ENCODE measurements at places on chromosomes 5 and 9.

GRCh38 chr5:147396070-147396823 is 113.6 kb downstream of the DPYSL3 start:
- DNase-seq, result no peak

- DNase-seq, result no peak
Measured at GRCh38 chr9:127474592-127474991, 23.3 kb downstream of the LRSAM1 start.

DNA sequence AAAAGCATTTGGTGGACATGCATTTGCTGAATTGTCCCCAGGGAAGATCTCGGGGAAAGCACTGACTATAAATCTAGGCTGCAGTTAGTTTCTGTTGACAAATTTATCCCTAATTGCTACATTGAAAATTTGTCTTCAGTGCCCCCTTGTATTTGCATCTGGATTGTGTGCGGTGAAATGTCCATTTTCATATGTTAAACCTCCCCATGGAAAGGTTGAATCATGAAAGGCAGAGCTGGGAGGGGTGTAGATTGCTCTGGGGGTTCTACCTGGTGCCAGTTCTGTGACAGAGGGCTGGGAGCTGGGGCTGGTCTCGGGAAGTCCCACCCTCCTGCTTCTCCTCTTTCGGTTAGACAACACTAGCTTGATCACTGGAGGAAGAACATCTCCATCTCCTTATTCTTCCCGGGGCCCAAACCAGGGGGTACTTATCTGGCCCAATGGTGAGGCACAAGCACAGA is 101.9 kb downstream of the GADD45G start:
- DNase-seq, result peak; percentile 20

- no peak for DNase-seq
Measured at GRCh38 chr5:36883894-36884462, 7.4 kb downstream of the NIPBL start.

GRCh38 chr9:131635892-131636291 is 90.6 kb downstream of the PRRT1B start:
- no peak for DNase-seq

GRCh38 chr9:88287972-88288371 is 100.3 kb upstream of the SPIN1 start:
- no peak for DNase-seq

GRCh38 chr5:148957591-148958202 is 105.2 kb downstream of the SH3TC2 start:
- peak; percentile 7 for DNase-seq

DNA sequence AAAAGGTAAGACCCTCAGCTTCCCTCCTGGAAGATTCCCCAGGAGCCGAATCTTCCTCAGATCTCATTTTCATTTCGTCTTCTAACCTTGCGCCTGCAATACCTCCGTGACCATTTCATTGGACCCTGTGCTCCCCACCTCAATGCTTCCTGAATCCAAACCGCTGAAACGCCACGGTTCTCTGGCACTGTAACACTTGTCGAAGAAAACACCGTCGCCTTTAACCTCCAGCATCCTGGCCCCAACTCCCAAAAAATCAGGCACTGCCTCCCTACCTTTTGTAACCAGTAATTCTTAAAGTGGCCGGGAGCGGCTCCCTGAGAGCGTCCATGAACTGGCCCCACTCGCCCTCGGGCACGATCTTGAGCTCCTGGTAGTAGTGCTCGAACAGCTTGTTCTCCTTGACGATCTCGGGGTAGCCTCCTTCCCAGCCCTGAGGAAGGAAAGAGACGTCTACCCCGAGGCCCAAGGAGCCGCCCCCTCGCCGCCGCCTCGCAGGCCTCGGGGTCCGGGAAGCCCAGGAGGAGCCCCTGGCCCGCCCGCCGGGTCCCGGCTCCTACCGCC is 438 bp downstream of the NSUN2 start:
- DNase-seq, result no peak

- no peak for DNase-seq
Measured at GRCh38 chr5:121797681-121798518, 53.8 kb upstream of the FTMT start.

GRCh38 chr5:28296254-28297013 is 1258.0 kb upstream of the CDH9 start:
- no peak for DNase-seq

DNA sequence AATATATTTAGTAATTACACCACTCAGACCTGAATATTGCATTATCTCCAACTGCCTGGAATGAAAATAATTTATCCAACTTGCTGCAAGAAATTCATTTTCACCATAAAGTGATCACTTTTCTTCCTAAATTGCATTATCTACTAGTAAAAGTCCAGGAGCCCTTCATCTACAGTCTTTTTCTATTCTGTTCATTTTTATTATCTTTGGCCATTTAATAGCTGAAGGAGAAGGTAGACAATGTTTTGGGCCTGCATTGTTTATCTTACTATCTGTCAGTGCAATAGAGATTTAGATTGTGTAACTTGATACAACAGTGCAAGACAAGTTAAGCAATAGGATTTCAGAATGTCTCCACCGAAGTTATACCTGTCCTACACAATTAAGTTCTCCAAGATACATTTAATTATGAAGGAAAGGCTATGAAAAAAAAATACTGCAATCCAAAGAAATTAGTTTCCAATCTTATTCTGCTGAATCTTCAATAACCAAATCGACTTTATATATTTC is 1339.7 kb upstream of the CDH6 start:
- no peak for DNase-seq

DNA sequence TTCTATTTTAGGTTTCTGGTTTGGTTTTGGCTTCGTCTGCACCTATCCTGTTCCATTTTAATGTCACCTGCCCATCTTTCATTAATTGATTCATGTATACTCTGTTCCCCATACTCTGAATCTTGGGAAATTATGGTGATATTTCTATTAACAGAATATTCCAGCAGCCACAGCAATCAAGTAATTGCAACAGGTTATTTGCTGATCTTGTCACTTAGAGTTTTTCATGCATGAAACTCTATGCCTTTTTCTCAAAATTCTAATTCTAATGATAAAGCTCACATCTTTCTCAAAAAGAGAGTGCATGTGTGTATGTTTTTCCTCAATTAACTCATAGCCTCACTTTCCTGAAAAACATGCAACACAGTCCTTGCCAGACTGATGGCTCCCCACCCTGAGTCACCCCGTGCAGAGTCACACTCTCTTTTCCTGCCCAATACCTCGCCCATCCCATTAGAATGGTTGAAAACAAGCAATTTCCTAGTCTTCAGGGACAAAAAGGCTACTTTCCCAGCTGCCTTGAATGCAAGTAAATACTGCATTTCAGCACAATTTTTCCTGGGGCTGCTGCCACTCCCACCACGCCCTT is 15.6 kb downstream of the GFRA3 start:
- no peak for DNase-seq

GRCh38 chr5:15014809-15015208 is 143.2 kb upstream of the ANKH start:
- DNase-seq, result no peak

GRCh38 chr9:8799615-8800014 is 1000.0 kb upstream of the DMAC1 start:
- DNase-seq, result no peak

DNA sequence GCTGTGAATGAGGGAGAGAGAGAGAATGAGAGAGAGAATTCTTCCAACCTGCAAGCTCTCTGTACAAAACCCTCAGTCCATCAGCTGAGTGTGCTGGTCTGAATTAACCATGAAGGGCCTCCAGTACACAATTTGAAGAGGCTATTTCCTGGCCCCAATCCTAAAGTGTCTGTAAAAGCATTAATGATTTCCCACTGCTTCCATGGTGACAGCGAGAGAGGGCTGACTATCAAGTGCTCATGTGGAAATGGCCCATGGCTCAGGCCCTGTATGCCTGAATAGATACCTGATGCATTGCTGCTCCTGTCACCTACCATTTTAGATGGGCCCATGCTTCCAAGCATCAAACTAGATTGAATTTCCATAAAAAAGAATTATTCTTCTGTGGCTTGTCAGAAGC is 592.4 kb downstream of the KIF4B start:
- no peak for DNase-seq

DNA sequence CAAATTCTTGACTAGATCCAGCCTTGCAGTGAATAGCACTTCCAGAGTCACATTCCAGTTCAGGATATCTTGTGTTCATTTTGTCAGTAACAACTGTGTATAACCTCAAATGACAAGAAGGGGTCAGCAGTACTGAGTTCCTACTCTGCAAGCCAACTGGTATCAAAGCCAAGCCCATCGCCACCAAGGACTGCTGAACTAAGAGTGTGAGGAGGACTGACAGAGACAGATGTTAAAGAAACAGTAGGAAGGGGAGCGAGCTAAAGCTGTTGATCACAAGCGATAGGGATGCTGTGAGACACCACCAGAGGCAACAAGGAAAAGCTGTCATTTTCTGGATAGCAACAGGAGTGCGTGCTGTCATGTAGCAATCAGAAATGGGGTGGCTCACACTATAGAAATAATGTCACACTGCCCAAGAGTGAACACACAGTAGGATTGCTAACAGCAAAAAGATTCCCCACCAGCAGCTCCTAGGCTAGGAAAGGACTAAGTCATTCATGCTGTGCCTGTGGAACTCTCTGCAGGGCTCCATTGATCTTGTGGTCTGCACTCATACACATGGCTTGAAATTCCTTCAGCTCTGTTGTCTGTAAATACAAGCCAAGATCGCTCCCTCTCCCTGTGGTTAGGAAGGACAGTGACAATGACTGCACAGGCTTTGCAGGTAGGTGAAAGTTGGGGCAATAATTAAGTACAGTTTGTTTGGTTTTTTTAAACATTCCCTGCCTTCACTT is 658.6 kb downstream of the NR2F1-AS1 start:
- DNase-seq, result no peak

DNA sequence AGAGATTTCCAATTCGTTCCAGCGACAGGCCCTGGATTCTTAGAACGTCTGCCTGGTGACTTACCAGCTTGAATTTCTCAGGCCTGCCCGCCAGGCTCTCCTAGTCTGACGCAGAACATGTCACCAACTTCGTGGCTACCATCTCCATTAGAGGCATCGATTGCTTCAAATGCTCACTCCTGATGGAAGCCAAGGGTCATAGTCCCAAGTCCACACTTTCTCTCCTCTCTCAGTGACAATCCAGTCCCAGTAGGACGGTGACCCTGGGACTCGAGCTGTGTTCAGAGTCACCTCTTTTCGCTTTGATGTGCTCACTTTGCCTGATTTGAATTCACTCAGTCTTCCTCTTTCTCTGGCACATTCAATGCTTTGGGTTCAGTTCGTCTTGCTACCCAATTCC is 94.8 kb downstream of the GADD45G start:
- DNase-seq, result no peak

- DNase-seq, result no peak
Measured at GRCh38 chr9:123550012-123550411, 194.0 kb downstream of the CRB2 start.

DNA sequence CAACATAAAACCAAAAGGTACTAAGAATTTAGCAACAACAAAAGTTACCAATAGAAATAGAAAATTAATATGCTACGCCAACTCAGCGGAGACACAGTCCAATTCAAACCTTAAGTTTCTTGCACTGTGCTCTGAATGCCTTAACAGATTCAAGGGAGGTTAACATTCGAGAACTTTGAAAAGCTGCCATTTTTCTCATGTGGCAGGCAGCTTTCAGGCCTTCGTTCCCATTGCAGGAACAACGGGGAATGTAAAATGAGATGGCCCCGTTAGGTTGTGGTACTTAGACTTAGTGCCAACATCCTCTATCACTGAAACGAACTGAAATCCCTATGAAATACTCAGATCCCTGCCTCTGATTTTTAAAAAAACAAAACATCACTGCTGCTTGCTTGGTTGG is 22.4 kb downstream of the FNBP1 start:
- DNase-seq, result no peak

DNA sequence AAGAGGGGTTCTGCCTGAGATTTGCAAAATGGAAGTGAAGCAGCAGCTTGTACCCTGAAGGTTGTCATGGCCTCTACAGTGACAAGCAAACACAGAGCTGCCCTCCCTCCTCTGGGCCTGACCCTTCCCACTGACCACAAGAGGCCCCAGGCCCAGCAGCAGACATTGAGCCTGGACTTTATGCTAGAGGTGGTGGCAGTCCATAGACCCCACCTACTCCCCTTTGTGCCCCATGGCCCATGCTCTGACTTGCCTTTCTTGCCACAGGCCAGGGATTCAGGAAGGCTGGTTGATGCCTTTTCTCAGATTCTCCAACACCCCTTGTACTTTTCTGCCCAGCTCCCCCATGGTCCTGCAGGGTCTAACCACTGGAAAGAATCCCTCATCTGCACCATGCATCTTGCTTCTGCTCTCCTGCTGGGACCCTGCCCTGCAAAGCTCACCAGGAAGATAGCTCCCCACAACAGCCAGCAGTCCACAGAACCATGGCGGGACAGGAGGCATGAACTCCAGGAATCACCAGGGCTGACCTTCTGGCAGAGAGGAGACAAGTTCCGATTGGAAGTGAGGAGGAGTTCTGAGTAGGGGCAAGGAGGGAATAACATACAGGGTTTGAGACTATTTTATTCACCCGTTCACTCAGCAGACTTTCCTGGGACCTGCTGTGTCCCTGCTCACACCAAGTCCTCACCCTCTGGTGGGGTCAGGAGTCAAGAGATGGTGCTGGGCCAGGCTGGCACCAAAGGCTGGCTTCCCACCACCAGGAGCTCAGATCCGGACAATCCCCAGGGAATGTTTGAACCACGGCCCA is 263.8 kb downstream of the SYK start:
- no peak for DNase-seq

DNA sequence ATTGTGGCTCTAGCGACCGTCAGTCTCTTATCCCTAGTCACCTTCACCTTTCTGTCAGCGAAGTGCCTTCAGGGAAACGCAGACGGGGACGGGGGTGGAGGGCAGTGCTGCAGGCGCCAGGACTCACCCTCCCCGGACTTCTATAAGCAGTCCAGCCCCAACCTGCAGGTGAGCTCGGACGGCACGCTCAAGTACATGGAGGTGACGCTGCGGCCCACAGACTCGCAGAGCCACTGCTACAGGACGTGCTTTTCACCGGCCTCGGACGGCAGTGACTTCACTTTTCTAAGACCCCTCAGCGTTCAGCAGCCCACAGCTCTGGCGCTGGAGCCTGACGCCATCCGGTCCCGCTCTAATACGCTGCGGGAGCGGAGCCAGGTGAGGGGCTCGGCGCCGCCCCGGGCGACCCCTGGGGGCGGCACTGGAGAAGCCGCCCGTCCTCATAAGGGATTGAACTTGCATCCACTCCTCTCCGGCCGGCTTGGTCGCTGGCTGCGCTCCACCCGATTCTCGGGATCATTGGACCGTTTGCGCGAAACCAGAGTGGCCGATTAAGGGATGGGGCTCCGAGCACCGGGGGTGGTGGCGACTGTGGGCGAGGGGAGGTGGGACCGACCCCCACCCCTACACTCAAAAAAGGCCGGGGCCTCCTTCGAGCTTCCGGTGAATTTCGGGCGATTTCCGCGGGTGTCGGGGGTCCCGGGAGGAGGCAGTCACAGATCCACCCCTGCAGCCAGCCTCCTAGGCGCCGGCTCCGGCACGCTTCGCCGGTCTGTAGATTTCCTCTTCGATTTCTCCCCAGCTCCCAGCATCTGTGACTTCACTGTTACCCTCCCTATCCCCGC is 2.7 kb downstream of the PCDHGC5 start:
- no peak for DNase-seq

DNA sequence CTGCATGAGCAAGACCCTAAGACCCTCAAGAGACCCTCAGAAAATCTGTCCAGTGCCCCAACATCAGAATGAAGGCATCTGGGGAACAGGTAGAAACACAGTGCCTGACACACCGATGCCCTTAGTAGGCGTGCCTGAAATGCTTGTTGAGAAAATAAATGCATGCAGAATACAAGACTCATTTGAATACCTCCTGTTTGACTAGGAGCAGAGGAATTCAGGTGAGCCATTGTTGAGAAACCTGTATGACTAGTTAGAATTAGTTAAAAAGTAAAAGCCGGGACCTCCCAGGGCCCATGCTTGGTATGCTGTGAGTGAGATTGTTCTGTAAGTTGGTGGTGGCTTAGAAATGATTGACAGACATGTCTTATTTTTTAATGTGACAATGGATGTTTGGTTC is 55.0 kb downstream of the WWC1 start:
- no peak for DNase-seq

Measured in NK-92 treated with Interleukin-12 subunit alpha and Interleukin-12 subunit beta, amount 100 ng/mL, for 24 hours (cell line).